ENCODE measurements at places on chromosomes 13 and 19.

GRCh38 chr19:47726467-47726866 is 13.2 kb downstream of the EHD2 start:
- DNase-seq = no peak

DNA sequence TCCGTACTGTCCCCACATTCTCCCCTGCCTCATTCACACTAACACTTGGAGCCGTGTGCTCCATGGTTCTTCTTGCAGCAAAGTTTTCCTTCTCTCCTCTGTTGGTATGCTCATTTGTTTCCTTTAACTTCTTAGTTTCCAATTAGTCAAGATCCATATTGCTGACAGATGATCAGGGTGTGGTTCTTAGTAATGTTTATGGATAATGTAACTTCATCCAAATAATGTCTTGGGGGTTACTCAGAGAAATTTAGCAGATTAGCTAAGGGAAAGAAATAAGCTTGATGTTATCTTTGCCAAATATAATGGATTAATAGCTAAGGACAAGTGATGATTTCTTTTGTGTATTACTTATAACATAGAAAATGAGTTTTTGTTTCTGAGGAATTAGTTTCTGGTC is 174.4 kb downstream of the NUFIP1 start:
- DNase-seq = no peak

GRCh38 chr19:17348700-17349099 is 11.3 kb downstream of the GTPBP3 start:
- DNase-seq = no peak

- no peak for DNase-seq
Measured at GRCh38 chr13:59368693-59369092, 795.0 kb downstream of the DIAPH3 start.

- peak; percentile 84 for DNase-seq
Measured at GRCh38 chr19:4867534-4868285, at the start of gene PLIN3. PLIN3 (minus strand) TSS chr19:4867667; CDS start chr19:4861394, 6,273 bp downstream.

GRCh38 chr19:14677464-14677863 is 2.8 kb upstream of the ADGRE3 start:
- DNase-seq = no peak

DNA sequence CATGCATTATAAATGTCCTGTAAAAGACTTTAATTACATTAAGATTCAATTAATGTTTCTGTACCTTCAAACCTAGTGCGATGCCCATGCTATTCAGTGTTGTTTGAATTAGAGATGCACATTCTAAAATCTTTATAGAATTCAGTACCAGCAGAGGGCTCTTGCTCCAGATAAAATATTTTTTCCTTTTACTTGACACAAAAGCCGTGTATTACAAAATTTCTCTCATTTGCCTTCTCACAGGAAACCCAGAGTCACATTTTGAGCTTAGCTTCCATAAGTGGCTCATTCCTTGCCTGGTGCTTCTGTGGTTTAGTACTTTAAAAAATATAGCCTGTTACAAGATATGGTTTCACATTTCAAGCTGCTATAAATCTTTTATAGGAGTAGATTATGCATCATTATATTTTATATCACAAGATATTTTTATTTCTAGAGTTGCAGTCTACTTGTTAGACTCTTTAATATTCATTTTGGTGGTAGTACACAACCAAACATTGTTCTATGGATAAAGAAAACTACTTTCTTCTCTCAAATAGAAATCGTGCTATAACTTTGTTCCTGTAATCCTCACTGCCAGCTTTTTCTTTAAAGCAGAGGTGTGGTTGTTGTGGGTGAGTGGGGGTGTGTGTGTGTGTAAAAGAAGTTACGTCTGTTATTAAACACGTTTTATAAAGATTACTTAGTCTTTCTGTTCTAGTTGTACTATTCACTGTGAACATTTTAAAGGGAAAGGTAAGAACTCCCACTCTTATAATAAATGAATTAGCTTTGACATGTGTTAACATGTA is 101.4 kb downstream of the RNF17 start:
- no peak for DNase-seq

DNA sequence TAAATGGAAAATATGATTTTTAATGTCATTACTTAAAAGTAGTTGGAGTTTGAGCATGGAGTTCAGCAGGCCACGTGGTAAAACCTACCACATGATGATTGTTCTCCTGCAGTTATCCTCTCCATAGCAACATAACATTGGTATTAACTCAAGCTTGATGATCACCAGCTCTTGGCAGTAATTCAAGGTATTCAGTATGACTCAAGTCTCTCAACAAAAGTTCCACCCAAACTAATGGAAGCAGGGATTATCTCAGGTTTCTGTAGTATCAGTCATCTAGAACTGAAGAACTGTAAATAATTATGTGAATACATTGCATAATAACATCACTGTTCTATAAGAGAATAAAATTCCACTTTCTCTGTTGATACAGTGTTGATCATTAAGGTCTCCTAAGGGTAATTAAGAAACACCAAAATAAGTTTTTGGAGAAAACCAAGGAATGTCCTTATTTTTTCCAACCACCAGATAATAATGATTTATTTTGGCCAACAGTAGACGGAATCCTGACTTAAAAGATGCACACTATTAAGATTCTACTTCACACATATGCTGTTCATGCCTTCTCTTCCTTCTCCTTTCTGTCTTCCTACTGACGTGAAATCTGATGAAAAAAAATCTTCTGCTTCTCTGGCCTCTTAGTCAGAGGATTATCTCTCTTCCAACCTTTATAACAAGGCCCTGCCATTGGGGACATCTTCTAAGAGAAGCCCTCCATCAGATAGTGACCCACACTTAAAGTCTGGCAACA is 1092.3 kb downstream of the EFNB2 start:
- no peak for DNase-seq

DNA sequence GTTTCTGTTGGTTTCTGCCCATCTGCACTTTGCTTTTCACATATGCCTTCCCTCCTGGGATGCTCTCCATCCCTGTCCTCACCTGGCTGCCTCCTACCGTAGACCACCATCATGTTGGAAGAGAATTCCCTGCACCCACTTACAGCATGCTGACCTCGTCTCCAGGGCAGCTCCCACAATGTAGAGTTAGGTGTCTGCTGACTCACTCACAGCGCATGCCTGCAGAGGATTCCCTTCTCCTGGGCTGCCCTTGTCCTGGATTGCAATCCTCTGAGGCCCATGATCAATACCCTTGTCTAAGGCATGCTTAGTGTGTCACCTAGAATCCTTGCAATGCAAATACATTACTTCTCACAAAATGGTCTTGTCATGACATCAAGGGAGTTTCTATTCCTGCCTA is 43.6 kb downstream of the STOML3 start:
- no peak for DNase-seq

DNA sequence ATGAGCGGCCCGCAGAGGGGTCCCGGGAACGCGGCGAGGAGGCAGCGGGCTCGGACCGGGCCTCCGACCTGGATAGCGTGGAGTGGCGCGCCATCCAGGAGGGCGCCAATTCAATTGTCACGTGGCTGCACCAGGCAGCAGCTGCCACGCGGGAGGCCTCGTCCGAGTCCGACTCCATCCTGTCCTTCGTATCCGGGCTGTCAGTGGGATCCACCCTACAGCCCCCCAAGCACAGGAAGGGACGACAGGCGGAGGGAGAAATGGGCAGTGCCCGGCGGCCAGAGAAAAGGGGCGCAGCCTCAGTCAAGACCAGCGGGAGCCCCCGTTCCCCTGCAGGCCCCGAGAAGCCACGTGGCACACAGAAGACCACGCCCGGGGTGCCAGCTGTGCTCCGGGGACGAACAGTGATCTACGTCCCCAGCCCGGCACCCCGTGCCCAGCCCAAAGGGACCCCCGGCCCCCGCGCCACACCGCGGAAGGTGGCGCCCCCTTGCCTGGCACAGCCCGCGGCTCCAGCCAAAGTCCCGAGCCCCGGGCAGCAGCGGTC is 10.7 kb downstream of the C19orf25 start:
- DNase-seq = no peak

- DNase-seq = no peak
Measured at GRCh38 chr19:10761443-10762250, 43.8 kb downstream of the DNM2 start.

DNA sequence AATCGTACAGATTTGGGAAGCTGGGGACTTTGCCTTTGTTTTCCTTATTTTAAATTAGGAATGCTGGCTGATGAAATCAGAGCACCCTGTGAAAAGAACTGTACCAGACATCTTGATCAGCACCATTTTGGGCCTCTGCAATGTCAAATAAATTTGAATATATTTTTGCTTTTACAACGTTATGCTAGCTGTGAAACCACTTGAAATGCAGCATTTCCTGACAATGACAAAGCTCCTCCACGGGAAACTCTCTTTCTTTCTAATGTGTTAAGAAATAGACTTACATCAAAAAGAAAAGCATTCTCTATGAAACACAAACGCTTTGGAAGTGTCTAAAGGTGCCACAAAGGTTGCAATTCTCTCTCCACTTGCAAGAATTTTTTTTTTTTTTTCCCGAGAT is 47.1 kb upstream of the MAP3K10 start:
- no peak for DNase-seq

- DNase-seq = no peak
Measured at GRCh38 chr13:32113532-32113931, 82.0 kb downstream of the FRY start.

DNA sequence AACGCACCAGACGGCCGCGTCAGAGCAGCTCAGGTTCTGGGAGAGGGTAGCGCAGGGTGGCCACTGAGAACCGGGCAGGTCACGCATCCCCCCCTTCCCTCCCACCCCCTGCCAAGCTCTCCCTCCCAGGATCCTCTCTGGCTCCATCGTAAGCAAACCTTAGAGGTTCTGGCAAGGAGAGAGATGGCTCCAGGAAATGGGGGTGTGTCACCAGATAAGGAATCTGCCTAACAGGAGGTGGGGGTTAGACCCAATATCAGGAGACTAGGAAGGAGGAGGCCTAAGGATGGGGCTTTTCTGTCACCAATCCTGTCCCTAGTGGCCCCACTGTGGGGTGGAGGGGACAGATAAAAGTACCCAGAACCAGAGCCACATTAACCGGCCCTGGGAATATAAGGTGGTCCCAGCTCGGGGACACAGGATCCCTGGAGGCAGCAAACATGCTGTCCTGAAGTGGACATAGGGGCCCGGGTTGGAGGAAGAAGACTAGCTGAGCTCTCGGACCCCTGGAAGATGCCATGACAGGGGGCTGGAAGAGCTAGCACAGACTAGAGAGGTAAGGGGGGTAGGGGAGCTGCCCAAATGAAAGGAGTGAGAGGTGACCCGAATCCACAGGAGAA is 1.9 kb downstream of the PPP1R12C start:
- DNase-seq = no peak

DNA sequence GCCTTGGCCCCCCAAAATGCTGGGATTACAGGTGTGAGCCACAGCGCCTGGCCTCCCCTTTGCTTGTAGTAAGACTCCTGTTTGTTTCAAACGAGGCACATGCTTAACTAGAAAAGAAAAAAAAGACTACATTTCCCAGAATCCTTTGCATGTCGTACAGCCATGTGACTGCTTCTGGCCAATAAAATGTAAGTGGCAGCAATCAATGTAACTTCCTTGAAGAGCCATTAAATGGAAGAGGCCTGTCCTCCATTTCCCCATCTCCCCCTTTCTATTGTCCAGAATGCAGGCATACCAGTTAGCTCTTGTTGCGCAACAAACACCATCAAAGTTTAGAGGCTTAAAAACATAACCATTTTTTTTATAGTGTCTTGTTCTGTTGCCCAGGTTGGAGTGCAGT is 10.4 kb upstream of the GPR32 start:
- no peak for DNase-seq

- no peak for DNase-seq
Measured at GRCh38 chr13:95948656-95949055, 104.5 kb downstream of the UGGT2 start.

DNA sequence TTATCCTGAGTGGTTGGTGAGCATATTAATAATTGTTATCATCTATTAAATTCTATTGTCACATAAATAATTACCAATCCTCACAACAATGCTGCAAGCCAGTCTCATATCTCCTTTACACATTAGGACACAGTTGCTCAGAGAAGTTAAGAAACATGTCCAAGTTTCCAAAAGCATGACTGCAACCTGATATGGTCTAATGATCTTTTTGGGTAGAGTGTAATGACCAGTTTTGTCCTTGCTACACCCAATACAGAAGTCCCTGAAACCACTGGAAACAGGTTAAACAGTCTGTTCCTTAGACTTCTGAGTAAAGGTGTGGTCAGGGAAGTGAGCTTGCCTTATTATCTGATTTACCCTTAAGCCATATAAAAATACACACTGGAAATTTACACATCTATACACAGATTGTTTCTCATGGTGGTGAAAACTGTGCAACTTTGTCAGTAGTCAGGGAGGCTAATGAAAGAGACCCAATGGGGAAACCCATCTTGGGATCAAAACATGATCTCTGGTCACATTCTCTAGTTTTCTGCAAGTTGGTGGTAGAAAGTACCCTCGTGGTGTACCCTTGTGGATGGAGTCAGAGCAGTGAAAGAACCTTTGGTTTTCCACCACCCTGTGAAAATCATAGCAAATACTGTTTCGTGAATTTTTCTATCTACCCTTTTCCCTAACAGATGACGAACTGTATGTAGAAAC is 146.0 kb upstream of the KLF12 start:
- DNase-seq = no peak

GRCh38 chr19:49340069-49340864 is 5.1 kb downstream of the CD37 start:
- DNase-seq = no peak

DNA sequence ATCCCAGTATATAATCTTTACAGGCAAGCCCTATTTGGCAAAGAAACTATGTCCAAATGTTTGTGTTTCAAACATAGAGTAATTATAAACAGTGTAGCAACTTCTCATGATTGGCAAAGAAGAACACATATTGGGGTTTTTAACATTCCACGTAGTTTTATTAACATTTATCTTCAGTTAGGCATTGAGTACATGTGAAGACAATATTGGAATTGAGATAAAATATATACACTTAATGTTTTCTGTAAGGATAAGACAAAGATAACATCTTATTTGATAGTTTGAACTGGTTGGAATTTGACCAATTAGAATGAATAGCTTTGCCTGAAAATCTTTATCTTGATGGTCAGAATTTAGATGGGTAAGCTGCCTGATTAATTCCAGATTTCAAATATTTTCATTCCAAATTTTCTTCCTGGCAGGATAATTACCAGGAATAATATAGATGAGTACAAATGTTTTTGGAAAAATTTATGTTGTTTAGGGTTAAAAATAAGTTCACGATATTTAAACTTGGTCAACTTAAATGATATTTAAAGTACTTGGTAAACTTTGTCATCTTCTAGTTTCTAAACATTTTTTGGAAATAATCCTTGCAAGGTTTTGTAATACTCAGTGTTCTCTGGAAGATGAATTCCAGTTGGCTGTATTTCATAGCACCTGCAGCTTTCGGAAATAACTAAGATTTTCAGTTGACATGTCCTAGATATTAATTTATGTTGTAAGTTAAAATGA is 536.5 kb upstream of the SPRY2 start:
- no peak for DNase-seq

DNA sequence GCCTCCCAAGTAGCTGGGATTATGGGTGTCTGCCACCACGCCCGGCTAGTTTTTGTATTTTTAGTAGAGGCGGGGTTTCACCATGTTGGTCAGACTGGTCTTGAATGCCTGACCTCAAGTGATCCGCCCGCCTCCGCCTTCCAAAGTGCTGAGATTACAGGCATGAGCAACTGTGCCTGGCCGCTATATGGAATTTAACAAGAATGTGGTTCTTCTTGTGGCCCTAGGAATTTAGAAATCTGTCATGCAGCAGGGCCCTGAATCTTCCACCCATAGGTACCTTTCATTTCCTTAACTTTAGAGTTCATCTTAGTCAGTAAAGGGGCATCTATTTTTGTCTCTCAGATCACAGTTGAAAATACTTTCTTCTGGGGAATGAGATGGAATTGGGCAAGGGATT is 25.6 kb upstream of the NDFIP2 start:
- no peak for DNase-seq
